Stimulated activated CD8-positive, alpha-beta memory T cell treated with anti-CD3 and anti-CD28 coated beads, Interleukin-4, amount 100 ng/mL, for 48 hours (primary cell): ENCODE measurements at places on chromosomes 16 and 17.

DNA sequence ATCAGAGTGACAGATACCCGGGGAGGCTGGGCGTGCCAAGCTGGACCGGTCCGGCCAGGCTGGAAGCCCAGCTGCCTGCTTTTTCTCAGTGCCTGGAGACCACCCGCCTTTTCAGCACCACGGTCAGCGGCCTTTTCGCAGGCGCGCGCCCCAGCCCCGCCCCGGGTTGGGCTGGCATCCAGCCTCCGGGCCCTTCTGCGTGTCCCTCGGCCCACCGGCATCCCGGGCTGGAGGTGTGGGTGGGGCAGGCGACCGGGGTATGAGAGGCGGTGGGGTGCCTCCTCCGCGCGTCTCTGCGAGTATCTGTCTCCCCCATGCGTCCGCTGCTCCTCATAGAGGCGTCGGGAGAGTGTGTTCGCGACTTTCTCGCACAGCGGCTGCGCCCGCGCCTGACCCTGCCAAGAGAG, 102.5 kb downstream of the MRM1 start:
- DNase-seq = peak; percentile 76

DNA sequence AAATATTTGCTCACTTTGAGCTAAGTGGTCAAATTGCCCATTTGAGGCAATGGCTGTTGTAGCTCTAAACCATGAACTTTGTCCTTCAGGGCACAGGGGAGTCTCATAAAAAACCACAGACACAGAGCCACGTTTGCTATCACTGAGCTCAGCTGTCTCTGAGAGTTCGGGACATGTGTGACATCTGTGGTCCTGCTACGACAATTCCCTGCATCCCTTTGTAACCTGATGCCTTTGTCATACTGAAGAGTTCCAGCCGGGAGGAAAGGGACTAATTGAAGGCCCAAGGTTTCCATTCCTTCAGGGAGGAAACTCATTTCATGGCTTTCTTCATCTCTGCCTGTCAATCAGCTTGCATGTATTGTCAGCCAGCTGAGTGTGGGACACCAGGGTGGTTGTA, 599.4 kb upstream of the CDH5 start:
- no peak for DNase-seq

DNA sequence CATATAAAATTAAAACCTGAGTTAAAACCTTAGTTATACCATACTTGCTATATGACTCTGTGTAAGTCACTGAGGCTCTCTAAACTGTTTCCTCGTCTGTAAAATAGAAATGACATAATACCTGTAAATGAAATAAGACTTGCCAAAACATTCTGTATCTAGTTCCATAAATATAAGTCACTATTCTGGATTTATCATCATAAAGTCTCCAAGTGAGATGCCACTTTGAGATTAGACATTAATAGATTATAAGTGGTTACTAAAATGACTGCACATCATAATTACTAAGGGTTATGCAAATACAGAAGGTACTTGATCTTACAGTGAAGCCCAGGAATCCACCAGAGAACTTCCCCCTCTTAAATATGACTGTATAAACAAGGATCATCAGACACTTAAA, 12.0 kb upstream of the BRIP1 start:
- DNase-seq = no peak

DNA sequence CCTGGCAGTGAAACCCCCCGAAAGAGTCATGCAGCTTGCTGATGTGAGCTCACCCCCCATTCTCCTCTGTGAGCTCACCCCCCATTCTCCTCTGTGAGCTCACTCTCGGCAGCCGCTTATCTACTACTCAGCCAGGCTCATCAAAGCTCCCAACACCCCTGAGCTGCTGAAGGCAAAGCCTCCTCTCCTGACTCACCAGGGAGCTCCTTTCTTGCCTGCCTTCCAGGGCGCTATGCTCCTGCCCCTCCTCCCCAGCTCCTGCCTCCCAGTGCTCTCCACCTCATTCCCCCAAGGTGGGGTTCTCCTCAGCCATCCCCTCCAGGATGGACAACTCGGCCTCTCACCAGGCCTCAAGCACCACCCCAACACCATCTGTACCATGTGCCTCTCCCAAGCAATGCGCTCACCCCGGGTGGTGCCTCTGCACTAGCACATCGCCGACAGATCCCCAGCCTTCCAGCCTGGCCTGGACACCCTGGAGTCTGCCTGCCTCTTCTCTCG, 27.7 kb upstream of the FAAP100 start:
- no peak for DNase-seq

- peak; percentile 85 for DNase-seq
Observed at GRCh38 chr17:8163978-8164814, 1.4 kb upstream of the VAMP2 start.

DNA sequence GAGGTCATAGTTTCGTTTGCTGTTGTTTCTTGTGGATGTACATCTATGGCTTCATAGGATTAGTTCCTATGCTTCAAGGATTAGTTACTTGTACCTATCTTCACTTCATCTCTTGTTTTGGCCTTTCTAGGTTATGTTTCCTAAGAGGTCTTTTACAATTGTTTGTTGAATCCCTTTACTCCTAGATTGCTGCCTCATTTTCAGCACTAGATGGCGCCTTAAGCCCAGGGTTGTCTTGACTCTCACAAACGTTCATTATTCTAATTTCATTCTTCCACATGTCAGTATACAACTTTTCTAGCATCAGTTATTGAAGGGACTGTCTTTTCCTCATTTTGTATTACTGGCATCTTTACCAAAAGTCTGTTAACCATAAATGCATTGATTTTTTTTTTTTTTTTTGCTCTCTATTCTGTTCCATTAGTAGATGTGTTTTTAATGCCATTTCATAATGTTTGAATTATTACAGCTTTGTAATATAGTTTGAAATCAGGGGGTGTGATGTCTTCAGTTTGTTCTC, 45.0 kb upstream of the NACA2 start:
- peak; percentile 71 for DNase-seq

DNA sequence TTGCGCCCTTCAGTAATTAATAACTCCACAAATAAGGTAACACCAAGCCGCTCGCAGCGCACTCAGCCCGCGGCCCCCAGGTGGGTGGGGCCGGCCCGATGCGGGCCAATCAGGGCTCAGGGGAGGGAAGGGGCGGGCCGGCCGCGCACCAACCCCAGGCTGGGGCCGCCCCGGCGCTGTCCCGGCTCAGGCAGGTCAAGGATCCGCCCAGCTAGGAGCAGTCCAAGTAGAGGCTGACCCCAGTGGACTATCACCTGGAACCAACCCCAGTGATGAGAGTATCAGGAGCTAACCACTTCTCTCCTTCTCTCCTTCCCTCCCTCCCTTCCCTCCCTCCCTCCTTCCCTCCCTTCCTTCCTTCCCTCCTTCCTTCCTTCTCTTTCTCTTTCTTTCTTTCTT, 110.8 kb downstream of the C16orf78 start:
- peak; percentile 31 for DNase-seq

- peak; percentile 67 for DNase-seq
Observed at GRCh38 chr17:81253358-81254131, 14.4 kb downstream of the NDUFAF8 start.

DNA sequence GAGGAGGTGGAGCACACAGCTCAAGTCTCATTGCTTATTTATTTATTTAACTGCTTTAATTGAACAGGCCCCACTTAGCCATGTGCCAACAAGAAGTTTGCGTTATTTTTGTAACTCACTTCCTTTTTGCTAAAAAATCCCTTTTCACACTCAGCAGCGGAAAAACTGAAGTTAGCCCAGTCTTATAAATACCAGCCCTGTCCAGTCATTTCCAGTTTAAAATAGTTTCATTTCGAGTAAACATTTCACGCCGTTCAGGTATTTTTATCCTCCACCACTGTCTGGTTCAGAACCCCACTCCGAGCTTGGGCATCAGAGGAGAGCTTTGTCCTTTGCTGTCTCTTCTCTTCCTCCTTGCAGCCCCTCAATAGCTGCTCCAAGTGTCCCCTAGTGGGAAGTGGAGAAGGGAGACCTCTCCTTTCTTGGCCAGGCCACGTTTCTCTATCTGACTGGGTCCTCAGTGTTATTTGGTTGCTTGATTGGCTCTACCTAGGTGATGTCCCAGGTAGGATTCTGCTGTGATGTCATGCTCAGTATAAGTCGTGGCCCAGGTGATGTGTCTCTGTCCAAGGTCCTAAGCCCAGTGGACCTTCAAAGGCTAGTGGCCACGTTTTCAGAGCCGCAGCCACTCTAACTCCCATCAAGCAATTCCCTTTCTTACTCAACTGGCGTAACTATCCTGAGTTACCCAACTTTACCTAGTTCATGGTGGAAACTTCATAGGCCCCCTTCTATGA, 53.0 kb upstream of the GAS7 start:
- no peak for DNase-seq

- no peak for DNase-seq
Observed at GRCh38 chr17:73585583-73585982, 58.7 kb downstream of the SDK2 start.

DNA sequence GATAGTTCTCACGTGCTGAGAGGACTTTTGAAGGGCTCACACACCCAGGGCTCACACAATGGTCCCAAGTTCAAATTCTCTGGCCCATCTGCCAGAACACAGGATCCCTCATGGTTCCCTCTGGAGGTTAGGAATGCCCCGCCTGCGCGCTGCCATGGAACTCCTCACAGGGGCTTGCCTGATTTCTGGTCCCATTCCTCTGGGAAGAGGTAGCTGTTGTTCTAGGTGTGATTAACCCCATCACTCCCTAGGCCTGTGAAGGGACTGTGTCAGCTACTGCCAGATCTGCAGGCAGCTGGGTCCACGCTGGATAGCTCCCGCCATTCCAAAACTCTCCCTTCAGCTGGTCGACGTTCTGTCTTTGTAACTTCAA, 2.3 kb upstream of the ARMC5 start:
- no peak for DNase-seq

DNA sequence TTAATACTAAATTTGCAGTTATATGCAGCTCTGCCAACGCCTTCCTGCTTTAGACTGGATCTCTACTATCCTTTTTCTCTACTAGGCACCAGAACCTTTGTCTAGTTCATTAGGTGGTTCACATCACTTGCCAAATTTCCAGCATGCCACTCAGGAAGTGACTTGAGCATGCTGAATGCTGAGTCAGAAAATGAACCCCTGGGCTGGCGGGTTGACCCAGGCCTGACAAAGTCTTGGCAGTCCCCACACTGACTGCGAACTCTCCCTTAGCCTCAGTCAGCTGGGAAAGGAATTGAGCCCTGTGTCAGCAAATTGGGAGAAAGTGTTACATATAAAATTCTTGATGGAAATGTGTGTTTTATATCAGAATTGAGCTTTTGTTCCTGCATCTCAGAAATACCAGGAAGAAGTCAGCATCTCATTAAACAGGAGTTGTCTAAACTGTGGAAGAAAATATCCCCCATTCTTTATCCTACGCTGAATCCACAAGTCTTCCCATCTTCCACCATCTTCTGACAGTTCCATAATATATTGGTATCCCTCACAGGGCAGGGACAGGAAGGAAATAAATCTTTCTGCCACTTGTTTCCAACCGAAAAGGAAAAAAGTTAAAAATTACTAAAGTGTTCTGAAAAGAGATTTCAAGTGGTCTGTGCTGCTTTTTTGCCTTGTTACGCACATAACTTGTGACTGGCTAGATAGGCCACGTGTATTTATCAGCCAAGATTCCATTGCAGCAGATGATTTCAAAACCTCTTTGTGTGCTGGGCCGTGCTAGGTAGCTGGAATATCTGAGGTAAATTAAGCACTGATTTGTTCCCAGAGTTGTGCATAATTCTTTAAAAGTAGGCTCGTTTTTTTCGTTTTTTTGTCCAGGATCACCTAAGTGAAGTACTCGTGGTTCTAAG, 16.7 kb upstream of the SLC12A3 start:
- no peak for DNase-seq

DNA sequence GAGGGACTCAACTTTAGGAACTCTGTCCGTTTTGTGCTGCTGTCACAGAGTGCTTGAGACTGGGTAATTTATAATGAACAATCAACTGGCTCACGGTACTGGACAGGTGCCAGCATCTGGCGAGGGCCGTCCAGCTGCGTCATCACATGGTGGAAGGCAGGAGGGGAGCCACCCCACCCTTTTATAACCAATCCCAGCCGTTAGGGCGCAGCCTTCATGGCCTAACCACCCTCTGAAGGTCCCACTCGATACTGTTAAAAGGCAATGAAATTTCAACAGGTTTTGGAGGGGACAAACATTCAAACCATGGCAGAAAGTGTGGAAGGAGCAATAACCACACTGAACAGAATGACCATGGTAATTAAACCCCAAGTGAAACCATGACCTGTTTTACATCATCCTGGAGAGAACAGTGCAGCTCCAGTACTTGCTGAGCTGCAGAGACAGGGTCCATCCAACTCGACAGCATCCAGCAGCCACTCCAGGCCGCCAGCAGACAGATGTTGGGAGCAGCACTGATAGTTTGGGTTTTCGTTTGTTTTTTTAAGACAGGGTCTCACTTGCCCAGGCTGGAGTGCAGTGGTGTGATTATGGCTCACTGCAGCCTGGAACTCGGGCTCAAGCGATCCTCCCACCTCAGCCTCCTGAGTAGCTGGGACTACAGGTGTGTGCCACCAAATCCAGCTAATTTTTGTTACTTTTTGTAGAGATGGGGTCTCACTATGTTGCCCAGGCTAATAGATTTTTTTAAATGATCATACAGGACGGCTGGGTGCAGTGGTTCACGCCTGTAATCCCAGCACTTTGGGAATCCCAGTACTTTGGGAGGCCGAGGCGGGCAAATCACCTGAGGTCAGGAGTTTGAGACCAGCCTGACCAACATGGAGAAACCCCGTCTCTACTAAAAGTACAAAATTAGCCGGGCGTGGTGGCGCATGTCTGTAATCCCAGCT, 11.0 kb downstream of the CHMP6 start:
- DNase-seq = no peak

DNA sequence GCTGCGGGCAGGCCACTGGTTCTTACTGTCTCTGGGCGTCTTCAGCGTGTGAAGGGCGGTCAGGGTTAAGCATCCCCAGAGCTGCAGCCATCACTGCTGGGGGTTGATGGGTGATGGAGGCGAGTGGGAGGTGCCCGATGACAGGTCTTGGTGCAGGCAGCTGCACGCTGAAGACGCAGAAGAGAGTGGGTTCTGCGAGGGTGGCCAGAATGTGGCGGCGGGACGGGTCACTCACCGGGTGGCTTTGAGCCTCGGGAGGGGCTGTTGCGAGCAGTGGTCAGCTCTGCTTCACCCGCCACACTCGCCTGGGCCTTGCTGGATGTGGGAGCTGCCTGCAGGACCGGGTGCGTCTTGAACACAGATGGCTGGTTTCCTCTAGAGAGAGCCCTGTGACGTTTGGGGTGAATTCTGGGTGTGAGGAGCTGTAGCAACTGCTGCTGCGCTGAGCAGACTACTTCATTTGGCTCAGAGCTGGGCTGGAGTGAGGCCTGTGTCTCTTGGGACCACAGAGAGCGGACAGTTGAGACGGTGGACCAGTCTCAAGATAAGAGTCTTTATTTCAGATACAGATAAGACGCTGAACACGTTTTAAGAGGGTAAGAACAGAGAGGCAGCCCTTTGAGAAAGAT, 44.6 kb upstream of the ZNF750 start:
- DNase-seq = no peak

DNA sequence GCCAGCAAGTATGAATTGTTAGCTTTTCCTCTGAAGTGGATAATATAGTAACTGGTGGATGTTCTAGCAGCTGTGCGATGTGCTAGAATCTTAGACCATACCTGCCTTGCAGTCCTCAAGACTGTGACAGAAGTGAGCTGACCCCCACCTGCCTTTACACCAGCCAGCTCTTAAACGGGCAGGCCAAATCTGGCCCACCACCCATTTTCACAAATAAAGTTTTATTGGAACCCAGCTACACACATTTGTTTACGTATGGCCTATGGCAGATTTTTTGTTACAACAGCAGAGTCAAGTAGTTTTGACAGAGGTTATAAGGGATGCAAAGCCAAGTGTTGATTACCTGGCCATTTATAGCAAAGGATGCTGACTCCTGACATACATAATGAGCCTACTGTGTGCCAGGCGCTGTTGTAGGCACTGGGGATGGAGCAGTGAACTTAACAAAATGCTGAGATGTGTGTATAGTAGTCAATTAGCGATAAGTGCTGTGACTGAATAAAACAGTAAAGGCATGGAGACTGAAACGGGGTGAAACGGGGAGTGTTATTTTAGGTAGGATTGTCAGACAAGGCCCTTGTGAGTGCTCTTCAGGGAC, 79.0 kb downstream of the MSI2 start:
- no peak for DNase-seq
